Umbilical cord (tissue), 2 donors: ENCODE measurements at places on chromosomes 6 and 20.

- DNase-seq: no peak
These were observed 157.3 kb downstream of the THBS2 start for GRCh38 chr6:169096388-169096787.

GRCh38 chr6:75446241-75446880 lies 47.2 kb downstream of the FILIP1 start:
- DNase-seq: no peak

GRCh38 chr6:140252099-140252498 lies 877.7 kb upstream of the CITED2 start:
- no peak for DNase-seq

GRCh38 chr6:26195924-26196845 lies 109.0 kb downstream of the HFE start:
- peak; percentile 36 for DNase-seq

DNA sequence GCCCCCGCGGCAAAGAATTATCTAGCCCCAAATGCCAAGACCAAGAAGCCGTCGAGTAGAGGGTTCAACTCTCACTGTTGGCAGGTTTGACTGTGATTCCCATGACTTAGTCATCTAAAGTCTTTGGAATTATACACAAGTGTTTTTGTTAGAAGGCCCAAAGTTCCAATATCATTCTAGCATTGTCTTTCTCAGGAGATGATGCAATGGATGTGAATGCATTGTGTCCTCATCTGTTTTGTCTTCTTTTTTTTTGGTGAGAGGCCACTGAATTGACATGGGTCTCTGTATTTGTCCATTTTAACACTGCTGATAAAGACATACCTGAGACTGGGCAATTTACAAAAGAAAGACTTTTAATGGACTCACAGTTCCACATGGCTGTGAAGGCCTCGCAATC lies 290.5 kb upstream of the ZFP64 start:
- DNase-seq: no peak

GRCh38 chr6:45577836-45578504 lies 200.2 kb upstream of the SUPT3H start:
- no peak for DNase-seq

DNA sequence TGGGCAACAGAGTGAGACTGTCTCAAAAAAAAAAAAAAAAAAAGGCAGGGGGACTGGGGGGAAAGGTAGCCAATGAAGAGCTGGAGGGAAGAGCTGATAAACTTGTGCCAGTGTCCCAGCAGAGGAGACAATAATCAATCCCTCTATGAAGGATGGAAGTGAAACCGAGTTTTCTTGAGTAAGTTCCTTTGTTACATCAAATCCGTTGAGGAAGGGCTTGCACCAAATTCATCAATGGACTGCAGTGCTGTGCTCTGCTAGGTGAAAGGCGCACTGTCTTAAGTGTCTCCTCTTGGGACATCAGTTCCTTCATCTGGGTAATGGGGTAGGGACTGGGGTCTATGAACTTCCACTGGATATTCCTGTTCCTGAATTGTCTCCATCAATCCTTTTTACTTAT lies 3.0 kb upstream of the CRIP3 start:
- no peak for DNase-seq

DNA sequence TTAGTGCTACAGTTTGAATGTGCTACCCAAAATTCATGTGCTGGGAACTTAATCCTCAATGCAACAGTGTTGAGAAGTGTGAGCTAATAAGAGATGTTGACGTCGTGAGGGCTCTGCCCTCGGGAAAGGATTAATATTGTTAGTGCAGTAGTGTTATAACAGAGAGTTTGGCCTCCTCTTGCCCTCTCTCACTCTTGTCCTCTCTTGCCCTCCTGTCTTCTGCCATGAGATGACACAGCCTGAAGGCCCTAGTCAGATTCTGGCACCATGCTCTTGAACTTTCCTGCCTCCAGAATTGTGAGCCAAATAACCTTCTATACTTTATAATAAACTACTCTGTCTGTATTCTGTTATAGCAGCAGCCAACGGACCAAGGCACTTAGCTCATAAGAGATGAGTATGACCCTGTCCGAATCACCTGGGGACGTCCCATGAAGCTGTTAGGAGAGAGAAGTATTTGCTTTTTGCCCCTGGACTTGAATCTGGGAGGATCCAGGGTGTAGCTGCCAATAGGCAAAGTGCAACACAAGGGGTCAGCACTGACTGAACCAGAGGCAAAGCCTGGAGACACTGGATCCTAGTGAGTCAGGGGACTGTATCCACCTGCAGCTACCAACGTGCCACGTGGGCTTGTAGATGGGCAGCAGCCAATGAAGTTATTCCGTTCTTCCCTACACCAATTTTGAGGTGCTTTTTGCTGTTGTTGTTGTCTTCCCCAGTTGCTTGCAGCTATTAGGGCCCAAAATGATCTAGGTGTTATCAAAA lies 233.7 kb downstream of the THBS2 start:
- DNase-seq: no peak

DNA sequence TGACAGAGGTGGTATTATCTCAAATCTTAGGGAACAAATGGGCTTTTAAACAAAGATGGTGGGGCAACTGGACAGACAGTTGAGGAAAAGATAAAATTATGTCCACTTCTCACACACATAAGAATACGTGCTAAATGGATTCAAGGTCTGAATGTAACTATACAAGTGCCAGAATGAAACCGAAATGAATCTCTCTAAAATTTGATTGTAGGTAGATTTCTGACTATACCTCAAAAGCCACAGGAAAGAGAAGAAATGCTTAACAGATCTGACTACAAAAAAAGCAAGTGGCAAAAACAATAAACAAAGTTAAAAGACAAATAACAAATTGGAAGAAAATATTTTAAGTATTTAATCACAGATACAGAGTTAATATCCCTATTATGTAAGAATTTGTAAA lies 182.7 kb upstream of the OLIG3 start:
- no peak for DNase-seq

GRCh38 chr6:127090051-127090450 lies 28.4 kb upstream of the RSPO3 start:
- no peak for DNase-seq

DNA sequence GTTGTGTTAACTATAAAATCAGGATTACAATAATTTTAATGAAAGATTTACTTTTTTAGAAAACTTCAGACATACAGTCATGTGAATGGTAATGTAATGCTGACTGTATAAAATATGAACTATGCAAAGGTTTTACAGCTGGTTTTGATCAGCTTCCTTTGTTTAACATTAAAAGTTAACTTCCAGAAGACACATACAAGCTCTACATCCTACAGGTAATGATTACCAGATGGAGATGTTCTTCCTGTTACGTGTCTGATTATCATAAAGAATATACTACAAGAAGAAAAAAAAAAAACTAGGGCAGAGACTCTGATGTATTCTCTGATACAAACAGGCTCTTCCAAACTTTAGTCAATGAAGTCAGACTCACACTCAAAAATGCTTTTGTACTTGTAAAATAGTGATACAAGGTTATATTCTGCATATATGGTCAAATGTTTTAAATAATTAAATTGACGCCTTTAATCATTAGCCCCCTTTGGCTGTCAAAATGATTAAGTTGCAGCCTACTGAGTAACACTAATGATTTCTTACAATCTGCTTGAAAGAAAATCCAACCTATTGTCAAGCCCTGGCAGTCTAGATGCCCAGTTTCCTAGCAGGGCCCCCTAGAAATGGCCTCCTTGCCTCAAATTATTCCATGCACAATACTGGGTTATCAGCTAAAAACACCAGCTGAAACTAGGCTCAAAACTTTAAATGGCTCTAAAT lies 251.8 kb upstream of the RUNX2 start:
- no peak for DNase-seq

DNA sequence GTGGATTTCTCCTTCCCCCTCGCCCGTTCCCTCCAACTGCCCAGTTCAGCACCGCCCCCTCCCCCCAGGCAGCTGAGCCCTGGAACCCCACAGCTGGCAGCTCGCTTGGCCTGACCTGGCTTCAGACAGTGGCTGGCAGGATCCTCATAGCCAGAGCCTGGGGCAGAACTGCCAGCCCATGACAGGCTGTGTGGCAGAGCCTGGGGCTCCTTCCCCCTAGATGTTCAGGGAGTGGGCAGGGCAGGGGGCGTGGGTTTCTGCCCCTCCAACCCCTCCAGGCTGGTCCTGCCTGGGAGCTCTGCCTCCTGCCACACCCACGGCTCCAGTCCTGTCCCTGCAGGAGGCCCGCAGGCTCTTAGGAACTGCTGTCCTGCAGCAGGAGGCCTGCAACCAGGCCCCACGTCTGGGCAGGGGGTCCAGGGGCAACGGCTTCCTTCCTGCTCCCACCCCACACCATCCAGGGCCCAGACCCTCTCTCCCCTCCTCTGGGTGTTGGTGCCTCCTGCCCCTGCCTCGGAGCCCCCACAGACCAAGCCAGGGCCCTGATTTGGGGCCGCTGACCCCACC lies 9.6 kb upstream of the KCNQ2 start:
- DNase-seq: no peak

DNA sequence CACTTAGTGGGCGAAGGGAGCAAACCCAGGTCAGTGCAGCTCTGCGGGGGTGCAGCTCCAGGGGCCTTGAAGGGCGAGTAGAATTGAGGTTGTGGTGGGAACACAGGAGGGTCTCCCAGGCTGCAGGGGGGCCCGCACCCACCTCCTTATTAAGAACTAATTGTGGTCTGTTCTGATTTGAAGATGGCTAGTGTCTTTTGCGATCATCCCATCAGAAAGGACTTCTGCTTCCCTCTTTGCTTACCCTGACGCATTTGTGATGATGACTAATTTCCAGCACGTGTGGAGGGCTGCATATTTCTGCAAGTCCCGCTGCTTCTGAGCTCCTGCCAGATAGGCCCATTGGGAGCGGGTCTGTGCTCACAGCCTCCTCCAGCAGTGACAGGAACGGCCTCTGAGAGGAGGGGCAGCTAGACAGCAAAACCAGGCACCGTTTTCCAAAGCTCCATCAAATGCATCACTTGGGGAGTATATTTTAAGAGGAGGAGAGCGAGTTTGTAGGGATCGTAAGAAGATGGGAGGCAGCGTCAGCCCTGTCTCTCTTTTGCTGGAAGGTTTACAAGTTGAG lies 268.9 kb downstream of the CDH4 start:
- peak; percentile 11 for DNase-seq

GRCh38 chr20:10603971-10604864 lies 69.6 kb downstream of the JAG1 start:
- DNase-seq: peak; percentile 75

GRCh38 chr20:18783385-18783959 lies 30.1 kb upstream of the SCP2D1 start:
- no peak for DNase-seq

DNA sequence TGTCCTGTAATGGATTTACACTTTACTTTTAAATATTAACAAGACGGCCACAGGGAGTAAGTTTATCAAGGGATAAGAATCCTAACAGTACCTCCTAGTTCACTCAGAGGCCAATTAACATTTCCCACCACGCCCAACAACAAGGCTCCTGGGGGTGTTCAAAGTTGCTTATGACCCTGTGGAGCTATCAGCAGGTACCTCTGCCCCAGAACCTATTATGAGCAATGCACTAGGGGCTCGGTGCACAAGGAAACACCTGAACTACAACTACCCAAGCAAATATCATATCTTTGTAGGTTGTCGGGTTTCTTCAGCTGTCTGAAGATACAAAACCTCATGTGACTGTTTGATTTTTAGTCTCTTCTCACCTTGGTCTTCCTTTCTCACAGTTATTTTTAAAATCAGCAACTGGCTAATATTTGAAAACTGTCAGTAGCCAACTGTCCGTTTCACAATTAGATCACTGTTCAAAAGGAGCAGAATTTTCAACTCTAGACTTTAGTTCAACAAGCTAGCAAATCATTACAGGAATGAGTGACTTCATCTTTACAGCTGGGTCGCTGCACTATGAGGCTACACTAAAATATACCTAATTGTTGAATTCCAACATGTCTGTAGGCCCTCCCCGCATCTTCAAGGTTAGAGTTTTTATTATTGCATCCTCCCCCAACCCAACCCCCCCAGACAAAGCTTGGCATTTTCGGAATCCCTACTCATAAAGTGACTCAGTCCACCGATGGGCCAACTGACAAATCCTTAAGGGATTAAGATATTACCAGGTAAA lies 38.1 kb downstream of the B4GALT5 start:
- no peak for DNase-seq

DNA sequence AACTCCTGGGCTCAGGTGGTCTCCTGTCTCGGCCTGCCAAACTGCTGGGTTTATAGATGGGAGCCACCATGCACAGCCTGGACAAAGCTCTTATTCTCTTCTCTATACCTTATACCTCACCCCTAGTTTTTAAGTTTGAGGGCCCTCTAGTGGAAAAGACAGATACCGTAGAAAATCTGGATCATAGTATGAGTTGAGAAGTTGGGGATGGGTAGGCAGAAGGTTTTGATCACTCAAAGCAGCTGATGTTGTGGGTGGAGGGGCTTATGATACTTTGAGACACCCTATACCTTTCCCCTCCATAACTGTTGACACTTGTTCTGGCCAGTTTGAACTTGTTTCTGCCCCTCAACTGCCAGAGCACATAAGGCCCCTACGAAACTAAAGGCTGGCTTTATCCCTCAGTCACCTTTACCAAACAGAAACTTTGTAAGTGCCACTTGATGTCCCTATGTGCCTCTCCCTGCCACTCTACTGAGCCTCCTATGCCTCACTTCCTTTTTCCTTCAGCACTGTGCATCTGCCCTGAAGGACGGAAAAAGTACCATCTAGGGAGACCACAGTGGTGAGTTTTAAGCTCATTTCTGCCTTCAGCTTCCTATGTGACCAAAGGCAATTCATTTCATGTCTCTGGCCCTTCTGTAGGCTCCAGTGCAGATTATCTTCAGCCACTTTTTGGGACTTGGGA lies 28.6 kb downstream of the RALY start:
- no peak for DNase-seq

GRCh38 chr6:12384357-12384912 lies 94.3 kb downstream of the EDN1 start:
- DNase-seq: peak; percentile 71

- DNase-seq: no peak
These were observed 544 bp upstream of the ACAT2 start for GRCh38 chr6:159761129-159761872.

- DNase-seq: no peak
These were observed 17.0 kb upstream of the CPNE5 start for GRCh38 chr6:36856277-36856676.

DNA sequence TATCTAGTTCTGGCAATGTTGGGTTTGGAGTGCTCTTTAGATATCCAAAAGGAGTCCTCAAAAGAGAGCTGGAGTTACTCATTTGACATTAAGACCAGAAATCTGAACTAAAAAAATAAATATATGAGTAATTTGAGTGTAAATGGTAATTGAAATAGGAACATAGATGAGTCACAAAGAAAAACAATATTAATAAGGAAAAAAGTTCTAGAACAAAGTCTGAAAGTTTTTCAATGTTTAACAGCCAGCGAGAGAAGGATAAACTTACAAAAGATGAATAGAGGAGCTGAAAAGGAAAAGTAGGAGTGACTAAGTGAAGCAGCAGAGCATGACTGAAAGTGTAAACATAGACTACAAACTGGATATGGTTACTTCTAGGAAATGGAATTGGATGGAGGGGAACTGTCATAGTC lies 46.8 kb downstream of the EPM2A start:
- DNase-seq: no peak

GRCh38 chr6:139744891-139745290 lies 370.4 kb upstream of the CITED2 start:
- DNase-seq: no peak
